T-helper 9 cell (primary cell): ENCODE measurements at places on chromosomes 7 and 10.

- no peak for DNase-seq
These were observed 270.7 kb downstream of the ZNF33B start for GRCh38 chr10:42367532-42368230.

DNA sequence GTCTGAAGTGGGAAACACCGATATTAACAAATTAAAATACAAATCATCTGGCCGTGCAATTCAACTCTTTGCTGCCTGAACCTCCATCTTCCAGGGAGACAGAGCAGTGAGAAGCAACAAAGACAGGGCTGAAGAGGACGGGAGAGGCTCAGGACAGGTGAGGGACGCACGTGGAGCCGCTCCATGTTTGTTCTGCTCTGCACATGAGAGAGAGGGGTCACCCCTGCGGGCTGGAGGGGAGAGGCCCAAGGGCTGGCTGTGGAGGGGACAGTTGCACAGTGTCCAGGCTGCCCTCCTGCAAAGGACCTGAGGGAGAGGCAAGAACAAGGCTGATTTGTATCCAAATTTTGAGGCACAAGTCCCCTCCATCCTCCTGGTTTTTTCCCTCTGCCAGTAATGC is 41.7 kb downstream of the COBL start:
- no peak for DNase-seq

DNA sequence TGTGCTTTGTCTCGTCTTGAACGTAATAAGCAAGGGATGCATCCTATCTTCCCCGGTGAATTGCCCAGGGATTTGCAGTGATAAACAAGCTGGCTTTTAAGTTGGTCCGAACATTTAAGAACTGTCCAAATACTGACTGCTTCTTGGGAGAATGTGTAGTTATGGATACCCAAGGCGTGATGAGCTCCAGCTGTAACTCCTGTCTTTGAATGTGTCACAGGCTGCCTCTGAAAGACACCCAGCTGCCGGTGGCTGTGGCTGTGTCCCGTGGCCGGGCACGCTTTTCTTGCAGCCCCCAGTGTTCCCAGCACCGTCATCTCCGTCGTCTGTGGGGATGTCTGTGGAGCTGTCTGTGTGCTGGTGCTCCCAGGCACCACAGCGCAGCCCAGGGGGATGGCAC is 118.1 kb downstream of the GLRX3 start:
- no peak for DNase-seq

DNA sequence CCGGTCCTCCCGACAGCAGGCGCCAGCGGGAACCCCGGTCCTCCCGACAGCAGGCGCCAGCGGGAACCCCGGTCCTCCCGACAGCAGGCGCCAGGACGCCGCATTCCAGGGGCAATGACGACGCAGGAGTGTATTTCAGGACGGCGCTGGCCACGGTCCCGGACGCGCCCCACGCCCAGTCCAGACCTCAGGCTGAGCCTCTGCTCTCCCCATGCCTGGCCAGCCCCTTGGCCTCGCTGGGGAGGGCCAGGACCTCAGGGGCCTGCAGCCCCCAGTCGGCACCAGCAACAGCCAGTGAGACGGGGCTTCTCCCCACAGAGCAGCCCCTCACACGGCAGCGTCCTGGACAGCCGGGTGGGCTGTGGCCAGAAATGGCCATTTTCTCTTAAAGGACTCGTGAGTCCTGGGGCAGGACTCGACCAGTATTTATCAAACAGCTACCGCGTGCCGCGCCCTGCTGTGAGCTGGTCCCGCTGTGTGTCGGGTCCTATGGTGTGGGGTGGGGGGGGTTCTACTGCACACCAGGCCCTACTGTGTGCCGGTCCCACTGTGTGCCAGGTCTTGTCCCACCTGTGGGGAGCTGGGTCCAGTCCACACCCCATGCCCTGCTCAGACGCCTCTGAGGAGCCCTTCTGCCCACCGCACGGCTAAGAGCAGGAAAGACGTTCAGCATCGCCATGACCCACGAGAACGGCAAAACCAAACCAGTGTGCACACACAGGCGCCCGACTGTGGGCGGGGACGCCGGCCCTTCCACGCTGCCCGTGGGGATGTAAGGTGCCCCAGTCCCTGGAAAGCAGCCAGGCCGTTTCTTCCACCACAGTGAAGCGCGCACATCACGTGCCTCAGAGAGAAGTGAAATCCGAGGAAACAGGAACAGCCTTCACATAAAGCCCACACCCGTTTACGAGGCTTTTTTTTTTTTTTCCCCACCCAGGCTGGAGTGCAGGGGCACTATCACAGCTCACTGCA is 33.3 kb downstream of the GET4 start:
- DNase-seq = no peak

GRCh38 chr7:130182990-130183389 is 22.2 kb downstream of the TMEM209 start:
- DNase-seq = no peak

DNA sequence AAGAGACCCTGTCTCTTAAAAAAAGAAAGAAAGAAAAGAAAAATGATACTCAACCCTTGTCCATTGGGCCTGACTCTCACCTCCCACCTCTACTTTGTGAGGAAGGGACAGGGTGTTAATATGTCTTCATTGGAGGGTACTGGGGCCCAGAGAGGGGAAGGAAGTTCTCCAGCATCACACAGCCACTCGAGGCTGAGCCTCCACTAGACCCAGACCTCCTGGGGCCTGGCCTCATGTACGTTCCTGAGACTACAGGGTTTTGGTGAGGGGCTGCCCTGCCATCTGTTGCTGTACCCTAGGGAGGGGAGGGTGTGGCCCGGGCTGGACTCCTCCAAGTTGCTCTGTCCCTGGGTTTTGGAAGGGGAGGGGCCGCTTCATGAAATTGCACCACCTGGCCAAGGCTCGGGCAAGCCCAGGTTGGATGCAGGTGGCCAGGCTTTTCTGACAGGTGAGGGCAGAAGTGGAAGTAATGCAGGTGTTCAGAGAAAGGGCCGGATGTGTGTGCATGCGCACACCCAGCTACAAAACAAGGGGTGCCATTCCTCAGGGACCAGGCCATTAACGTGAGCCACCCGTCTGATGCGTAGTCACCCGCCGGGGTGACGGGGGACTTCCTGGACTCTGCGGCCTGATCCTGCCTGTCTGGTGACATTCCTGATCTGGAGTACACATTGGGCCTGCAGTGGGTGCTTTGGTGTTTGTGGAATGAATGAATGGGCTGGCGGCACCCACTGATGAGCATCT is 21.7 kb downstream of the GTF2IRD1 start:
- DNase-seq = no peak

DNA sequence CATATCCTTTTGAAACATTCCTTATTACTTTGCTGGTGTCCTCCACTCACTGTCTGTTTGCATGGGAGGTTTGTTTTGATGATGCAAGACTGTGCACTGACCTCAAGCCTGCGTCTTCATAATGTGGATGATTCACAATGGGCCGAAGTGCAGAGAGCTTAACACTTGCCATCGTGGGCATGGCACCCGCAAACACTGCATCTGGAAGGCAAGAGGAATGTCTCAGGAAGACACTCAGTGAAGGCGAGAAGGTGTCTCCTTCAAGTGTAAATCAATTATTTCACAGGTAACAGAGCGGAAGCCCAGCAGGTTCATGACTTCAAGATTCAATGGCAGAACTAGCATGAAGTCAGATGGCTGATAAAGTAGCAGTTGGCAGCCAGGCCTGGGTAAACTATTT is 98.1 kb downstream of the DPY19L1 start:
- no peak for DNase-seq

GRCh38 chr7:29641651-29642050 is 78.0 kb downstream of the PRR15 start:
- DNase-seq = no peak

- no peak for DNase-seq
These were observed 257.0 kb upstream of the ZNF32 start for GRCh38 chr10:43905512-43906236.

GRCh38 chr10:4514445-4515108 is 311.4 kb upstream of the AKR1E2 start:
- no peak for DNase-seq

DNA sequence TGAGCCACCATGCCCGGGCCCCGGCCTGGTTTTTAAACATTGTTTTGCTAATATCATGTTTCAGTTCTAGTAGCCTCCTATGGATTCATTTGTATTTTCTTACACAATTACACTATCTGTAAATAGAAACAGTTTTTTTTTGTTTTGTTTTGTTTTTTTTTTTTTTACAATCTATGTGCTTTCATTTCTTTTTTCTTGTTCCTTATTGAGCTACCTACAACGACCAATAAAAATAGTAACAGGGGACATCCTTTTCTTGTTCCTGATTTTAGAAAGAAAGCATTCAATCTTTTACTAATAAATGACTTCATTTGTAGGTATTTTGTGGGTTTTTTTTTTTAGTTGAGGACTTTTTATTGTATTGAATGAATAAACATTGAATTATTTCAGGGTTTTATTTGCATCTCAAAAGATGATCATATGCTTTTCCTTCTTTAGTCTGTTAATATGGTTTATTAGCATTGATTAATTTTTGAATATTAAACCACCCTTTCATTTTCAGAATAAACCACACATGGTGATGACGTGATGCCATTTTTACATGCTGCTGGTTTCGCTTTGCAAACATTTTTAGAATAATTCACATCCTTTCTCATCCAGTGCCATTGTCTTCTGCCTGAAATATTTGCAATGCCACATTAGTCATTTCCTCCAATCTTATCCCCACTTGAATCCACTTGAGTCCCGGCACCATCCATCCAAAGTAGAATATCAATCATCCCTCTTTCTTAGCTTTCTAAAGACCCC is 18.1 kb upstream of the AKR1E2 start:
- no peak for DNase-seq

GRCh38 chr10:77881636-77882035 is 44.9 kb downstream of the DLG5 start:
- DNase-seq = no peak

- no peak for DNase-seq
These were observed 18.8 kb downstream of the NRF1 start for GRCh38 chr7:129630341-129630740.

DNA sequence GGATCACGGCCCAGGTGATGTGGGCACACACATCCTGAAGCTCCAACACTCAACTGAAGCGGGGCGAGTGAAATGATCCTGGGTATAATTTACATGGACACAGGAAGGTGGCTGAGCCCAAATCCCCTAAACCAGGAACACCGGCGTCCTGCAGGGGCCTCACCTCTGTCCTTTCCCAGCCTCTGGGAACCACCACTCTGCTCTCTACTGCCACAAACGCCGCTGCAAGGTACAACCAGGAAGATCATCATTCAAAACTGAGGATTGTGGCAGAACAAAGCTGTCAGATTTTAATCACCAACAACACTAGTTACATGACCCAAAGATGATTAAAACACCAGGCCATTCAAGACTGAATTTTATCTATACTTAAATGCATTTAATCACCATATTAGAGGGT is 104.0 kb downstream of the DIP2C start:
- DNase-seq = no peak

- DNase-seq = no peak
These were observed 42.1 kb upstream of the MKLN1 start for GRCh38 chr7:131285556-131285955.

- no peak for DNase-seq
These were observed 112.3 kb downstream of the JCAD start for GRCh38 chr10:29946953-29947700.

- no peak for DNase-seq
These were observed 74.8 kb downstream of the MDH2 start for GRCh38 chr7:76122516-76123239.

DNA sequence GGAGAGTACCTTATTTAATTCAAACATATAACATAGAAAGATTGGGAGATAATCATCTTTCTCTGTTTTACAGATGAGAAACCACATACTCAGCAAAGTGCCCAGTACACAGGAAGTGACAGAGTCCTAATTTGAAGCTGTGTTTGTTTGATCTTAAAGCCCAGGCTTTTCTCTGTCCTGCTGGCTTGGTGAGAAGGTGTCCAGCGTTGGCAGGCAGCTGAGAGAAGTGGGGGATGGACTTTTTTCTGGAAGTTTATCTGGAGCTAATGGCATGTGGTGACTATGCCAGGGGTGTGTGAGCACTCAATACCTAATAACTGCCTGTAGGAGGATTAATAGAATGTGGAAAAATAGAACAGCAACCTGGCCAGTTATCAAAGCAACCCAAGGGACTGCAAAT is 60.8 kb downstream of the NPSR1 start:
- no peak for DNase-seq

DNA sequence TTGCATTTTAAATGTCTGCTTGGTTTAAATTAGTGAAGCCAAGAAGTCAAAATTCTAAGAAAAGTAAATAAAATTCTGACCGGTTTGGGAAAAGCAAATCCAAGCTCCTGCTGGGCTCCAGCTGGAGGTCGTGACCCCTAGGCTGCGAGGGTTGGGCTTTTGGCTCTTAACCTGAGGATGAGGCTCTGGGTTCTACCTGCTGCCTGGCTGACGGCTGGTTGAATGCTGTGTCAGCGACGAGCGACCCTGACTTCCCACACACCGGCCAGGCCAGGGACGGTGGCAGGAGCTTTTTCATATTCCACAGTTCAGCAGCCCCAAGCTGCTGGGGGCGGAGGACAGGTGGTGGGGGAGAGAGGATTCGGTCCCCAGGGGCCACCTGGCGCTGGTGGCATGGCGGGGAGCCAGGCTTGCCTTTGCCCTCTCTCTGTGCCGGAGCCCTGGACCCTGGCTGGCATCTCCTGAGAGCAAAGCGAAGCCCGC is 843 bp upstream of the PLPP4 start:
- DNase-seq = no peak

GRCh38 chr7:42700406-42701327 is 211.2 kb downstream of the C7orf25 start:
- DNase-seq = no peak

DNA sequence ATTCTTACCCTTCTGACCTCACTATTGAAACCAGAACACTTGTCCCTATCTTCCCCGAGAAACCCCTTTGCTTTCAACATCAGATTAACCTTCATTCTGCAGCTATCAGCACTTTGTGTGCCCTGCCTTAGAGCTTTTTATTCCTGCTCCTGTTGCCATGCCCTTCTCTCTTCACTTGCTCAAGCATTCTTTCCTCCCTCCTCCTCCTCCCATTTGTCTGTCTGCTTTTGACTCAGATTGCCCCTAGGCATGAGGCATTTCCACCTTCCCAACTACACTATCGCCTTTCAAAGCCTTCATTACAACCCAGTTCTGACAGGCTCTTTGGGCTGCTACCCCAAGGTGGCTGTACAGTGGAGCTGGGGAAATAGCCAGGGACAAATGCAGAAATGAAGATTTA is 143.3 kb downstream of the SLC25A13 start:
- no peak for DNase-seq

DNA sequence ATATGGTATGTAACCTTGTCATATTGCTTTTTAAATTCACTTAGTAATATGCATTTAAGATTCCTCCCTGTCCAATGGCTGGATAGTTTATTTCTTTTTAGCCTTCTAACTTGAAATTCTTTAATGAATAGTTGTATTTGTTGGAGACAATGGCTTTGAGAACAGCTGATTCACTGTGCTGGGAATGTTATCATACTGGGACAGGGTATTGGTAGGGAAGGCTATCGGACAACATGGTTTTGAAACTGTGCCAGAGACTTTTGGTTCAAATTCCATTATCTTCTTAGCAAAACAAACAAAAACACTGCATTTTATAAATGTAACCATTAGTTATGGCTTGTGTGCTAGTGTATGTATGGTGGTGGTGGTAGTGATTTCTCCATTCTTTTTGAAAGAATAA is 517.1 kb upstream of the ANKRD30A start:
- no peak for DNase-seq

DNA sequence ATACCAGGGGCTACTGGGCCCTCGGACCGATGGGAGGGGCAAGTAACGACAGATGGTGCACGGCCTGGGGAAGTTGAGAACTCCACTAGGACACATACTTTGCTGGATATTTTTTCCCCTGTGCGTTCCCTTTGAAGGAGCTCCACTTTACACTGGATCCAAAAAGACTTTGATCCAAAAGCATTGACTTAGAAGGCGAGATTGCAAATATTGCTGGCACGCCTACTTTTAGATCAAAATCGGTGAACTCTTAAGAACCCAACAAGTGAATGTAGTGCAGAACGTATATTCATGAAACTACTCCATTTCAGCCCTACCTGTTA is 436 bp upstream of the SLC25A13 start:
- DNase-seq = no peak
